ENCODE measurements at places on chromosomes 12 and 14.
A peak's percentile ranks its signal among the peaks of the same experiment; 100 is the strongest.

GRCh38 chr12:64595863-64596793 is 14.2 kb upstream of the RASSF3 start:
- DNase-seq = no peak

- DNase-seq = no peak
These were observed 88.9 kb upstream of the FRMD6 start for GRCh38 chr14:51562816-51563215.

DNA sequence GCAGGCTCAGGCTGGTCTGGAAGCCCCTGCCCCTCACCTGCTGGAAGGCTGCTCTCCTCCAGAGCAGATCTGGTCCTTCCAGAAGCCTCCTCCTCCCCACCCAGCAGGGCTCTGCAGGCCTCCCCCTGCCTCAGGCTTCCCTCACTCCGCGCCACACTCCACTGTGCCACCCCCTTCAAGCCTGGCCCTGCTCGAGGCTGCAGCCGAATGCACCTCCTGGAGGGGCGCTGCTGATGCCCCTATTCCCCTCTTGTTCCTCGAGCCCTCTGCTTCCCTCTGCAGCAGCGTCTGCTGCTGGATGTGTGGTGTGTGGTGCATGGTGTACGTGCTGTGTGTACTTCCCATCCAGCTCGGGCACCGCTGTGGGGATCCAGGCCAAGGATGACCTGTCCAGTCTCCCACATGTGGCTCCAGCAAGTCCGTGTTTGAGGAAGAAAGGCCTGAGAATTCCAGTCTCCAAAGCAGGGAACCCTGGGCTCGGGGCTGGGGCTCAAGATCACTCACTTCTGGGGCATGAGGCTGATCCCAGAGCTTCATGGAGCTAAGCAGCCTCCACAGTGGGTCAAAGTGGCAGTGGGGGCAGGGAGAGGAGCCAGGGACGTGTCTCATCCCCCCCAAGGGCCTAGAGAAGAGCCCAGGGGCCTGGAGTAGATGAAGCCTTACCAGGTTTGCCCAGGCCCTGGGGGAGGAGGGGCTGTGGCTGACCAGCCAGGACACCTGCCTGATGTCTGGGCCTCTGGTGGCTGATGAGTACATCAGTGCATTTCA is 136.0 kb upstream of the C14orf180 start:
- DNase-seq = peak; percentile 54

- no peak for DNase-seq
These were observed 221.7 kb downstream of the ALG10B start for GRCh38 chr12:38538319-38538718.

GRCh38 chr14:77559381-77559780 is 57.1 kb downstream of the SPTLC2 start:
- no peak for DNase-seq

DNA sequence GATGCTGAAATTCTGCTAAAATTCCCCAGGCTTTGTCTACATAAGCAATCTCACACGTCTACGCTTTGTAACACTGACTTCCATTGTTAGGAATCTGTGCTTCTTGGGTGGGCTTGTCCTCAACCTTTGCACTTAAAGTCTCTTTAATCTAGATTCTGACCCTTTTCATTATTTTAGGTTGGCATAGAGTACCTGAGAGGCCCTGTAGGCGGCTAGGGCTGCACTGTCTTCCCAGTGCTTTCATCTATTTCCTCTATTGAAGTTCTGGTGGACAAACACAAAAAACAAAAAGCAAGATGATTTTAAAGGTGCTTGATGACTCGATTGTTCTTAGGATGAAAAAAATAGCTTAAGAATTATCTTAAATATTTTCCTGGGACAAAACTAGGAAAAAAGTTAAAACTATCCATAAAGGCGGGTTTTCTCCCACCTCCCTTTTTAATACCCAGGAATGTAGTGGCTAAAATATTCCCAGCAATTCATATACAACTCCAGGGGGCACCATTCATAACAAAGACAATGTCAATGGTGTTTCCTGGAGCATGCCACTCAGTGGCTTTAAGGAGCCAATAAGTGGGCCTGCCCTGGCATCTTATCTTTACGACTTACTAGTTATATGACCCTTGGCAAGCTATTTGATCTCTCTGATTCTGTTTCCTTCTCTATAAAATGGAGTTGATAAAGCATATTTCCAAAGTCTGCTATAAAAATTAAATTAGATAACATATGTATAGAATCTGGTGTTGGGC is 197.5 kb downstream of the STXBP6 start:
- DNase-seq = no peak

DNA sequence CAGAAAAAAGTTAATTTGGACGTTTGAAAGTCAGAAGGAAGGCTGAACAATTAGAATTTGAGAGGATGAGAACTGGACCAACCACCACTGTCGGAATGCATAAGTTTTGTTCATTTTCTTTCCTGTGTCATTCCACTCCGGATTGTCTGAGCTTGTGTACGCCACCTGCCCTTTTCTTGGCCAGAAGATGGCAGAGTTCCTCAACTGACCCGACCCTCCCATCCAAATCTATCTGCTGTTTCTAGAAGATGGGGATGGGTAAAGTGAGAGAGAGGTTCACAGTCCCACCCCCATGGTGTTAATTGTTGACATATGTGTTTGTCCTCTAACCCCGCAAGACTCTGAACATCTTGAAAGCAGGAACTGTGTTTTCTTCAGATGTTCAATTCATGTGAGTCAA is 388.0 kb downstream of the VRK1 start:
- no peak for DNase-seq

- DNase-seq = no peak
These were observed 332 bp upstream of the TBC1D30 start for GRCh38 chr12:64824130-64824499.

DNA sequence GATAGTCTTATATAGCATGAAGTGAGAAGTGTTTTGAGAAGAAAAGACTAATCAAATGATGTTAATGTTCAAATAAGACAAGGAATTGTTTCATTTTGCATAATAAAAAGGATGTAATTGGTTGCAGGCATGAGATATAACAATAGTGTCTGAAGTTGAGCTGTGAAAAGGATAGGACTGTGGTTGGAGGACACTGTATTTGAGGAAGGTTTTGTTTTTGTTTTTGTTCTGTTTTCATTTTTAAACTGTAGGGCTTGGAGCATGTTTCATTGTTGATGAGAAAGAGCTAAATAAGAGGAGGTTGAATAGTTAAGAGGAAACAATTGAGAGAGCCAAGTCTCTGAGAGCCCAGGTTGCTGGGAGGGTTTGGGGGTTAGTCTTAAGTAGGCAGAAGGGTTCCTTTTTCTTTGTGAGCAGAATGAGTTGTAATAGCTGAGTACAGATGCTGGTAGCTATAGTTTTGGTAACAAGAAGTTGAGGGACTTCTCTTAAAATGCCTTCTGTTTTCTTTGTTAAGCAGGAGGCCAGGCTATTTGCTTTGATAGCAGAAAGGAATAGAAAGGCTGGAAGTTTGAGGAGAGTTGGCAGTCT is 58.4 kb downstream of the CCDC91 start:
- DNase-seq = no peak

DNA sequence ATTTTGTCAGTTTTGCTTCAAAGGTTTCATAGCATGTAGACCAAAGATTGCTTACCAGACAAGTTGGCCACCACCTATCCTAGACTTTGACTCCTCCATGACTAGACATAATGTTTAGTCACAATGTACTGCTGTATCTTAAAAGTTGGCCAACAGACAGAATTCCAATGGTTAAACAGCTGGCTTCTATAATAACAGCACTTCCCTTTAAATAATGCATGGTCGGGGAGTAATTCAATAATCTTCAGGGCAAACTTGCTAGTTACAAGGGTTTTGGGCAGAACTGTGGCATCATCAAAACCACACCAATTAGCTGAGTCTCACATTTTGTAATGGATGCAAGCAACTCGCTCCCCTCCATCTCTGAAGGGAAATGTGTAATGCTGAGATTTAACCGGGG is 56.9 kb downstream of the IGF1 start:
- no peak for DNase-seq

- DNase-seq = no peak
These were observed 31.8 kb upstream of the CLIP1 start for GRCh38 chr12:122454250-122454721.

DNA sequence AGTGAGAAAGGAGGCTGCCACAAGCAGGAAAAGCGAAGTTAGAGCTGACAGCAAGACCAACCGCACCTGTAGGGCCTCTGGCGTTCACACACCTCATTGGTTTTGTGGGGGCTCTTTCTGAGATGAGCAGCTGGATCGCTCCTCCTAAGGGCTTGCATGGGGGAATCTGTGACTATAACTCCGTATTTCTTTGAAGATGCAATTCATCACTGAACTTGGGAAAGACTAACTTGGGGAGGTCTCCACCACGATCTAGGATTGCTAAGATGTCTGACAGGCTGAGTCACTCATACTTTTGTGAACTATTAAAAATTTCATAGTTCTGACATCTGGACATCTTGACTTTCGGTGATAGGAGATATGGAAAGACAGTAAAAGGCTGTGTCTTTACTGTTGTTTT is 173.6 kb downstream of the ETV6 start:
- DNase-seq = no peak

- DNase-seq = no peak
These were observed 110.2 kb downstream of the KTN1 start for GRCh38 chr14:55689981-55690871.

DNA sequence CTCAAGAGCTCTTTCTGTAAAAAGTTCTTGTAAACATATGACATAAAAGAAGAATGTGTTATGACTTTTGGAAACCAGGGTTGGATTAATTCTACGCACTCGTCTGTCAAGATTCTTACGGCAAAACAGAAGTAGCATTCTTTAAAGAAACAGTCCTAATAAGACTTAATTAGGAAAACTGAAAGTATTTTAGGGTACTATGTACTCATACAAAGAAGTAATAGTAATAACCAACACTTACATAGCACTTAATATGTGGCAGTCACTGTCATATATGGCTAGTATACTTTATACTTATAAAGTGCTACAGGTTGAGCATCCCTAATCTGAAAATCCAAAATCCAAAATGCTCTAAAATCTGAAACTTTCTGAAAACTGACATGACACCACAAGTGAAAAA is 72.9 kb upstream of the ST8SIA1 start:
- DNase-seq = no peak

DNA sequence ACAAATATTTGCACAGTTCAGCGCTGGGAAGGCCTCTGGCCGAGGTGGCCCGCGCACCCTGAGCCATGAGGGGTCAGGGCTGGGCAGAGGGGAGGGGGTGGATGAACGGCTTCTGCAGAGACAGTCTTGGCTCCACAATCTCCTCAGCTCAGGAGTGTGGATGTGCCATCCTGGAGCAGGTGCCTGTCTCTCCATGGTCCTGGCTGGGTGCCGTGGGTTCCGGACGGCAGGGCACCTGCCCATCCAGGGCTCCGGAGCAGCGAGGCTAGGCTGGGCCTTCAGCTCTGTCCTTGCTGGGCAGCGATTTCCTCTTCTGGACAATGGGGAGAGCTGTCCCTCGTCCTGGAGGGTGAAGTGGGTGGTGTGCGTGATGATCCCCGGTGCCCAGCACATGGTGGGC is 55.6 kb downstream of the KIF26A start:
- DNase-seq = no peak

GRCh38 chr14:104800015-104800770 is 708 bp upstream of the ZBTB42 start:
- peak; percentile 89 for DNase-seq

DNA sequence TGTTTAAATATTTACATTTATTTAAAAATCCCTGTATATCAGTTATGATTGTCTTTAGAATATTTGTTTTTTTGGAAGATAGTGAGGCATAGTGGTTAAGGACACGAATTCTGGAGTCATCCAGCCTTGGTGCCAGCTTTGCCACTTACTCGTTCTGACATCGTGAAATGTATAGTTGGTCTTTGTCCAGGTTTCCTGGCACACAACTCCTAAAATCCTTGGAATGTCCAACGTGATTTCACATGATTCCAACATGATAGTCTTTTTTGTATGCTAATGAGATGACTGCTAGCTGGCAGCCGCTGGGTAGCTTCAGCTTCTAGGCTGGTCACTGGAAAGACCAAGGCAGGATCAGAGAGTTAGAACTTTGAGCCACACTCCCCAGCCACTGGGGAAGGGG is 64.8 kb downstream of the PRICKLE1 start:
- no peak for DNase-seq

DNA sequence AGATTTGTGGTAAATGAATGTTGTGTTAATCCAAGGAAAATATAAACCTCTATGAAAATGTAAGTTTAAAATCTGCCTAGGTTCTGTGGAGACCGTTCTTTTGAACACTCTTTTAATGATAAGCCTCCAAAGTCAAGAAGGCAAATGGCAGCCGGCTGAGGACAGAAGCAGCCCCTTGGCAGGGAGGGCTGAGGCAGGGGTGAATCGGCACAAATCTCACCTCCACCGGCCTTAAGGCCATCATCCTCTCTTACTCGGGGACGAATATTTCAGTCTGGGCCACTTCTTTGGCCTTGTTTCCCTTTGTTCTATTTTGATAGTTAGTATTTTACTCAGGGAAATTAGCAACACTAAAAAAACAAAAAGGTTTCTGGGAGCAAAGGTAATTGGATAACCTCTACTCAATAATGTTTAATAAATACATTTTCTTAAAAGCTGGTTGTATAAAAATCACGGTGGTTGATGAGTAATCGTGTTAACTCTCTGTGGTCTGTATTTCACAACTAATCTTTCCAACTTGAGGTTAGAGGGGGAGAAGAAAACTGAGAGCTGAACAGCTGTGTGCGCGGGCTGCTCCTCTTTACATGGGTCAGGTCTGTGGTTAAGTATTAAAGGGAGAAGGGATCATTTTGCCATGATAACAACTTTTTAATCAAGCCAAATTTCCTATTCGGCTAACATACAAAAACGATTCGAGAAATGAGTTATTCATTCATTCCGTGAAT is 18.6 kb downstream of the LGMN start:
- DNase-seq = no peak

DNA sequence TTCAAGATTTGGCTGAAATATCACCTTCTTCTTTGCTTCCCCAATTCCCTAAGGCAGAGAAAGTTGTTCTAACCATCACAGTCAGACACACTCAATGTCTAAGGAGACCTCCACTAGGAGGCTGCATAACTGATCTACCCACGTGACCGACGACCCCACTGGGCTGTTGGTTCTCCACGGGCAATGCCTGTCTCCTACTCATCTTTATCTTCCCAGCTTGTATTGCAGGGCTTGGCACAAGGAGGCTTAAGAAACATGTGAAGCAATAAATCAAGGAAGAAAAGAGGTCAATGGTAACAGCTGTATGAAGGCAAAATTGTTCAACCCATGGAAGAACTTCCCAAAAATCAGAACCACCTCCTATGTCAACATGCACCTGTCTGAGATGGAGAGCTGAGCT is 27.1 kb downstream of the NT5DC3 start:
- no peak for DNase-seq

DNA sequence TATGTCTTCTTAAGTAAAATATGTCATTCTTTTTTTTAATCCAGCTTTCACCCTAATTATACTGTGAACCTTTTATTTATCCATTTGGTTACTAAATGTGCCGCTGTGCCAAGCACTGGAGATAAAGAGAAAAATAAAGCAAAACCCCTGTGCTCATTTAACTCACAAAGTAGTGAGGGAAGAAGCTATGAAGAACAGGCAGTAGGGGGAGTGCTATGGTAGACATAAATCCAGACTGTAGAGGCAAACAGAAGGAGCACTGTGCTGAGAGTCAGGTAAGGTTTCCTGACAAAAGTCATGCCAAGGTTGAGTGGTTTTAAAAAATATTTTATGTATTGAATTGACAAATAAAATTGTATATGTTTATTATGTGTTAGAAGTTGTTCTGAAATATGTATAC is 188.5 kb upstream of the SYT10 start:
- DNase-seq = no peak

GRCh38 chr14:58713677-58714076 is 75.9 kb downstream of the DACT1 start:
- DNase-seq = no peak

GRCh38 chr14:68164711-68165113 is 345.1 kb downstream of the RAD51B start:
- no peak for DNase-seq

GRCh38 chr12:121657305-121658008 is 12.0 kb downstream of the MORN3 start:
- DNase-seq = no peak

GRCh38 chr14:24518851-24519250 is 10.8 kb upstream of the CMA1 start:
- no peak for DNase-seq
